Activated CD4-positive, CD25-positive, alpha-beta regulatory T cell treated with anti-CD3 and anti-CD28 coated beads, Interleukin-2, amount 50 U/mL, for 24 hours (primary cell): ENCODE measurements at places on chromosomes 1 and 21.

- ATAC-seq: no peak
Observed at GRCh38 chr1:170927955-170928840, 7.1 kb upstream of the MROH9 start.

- no peak for ATAC-seq
Observed at GRCh38 chr1:55827350-55827749, 612.2 kb upstream of the USP24 start.

GRCh38 chr1:55321942-55322341 lies 106.8 kb upstream of the USP24 start:
- no peak for ATAC-seq

- ATAC-seq: no peak
Observed at GRCh38 chr1:5947978-5948680, 44.1 kb downstream of the NPHP4 start.

DNA sequence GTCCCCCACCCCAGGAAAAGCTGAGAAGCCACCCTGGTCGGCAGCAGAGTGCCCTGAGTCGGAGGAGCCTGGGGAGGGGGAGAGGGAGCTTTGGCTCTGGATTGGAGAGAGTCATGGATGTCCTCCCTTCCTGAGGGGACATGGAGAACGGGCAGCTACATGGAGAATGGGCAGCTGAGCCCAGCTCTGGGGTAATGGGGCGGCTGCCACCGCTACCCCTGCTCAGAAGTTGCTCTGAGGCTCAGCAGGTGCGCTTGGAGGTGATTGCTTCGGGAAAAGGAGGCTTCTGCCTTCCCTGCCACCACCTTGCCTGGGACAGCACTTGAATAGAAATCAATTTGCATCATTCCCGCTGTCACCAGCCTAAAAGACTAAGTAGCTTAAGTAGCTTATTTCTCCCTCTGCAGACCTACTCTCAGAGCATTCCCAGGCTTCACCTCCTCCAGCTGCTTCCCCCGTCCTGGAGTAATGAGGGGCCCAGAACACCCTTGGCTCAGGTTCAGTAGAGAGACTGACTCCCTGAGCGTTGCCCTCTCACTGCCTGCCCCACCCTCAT lies 8.3 kb downstream of the DISP3 start:
- ATAC-seq: no peak

DNA sequence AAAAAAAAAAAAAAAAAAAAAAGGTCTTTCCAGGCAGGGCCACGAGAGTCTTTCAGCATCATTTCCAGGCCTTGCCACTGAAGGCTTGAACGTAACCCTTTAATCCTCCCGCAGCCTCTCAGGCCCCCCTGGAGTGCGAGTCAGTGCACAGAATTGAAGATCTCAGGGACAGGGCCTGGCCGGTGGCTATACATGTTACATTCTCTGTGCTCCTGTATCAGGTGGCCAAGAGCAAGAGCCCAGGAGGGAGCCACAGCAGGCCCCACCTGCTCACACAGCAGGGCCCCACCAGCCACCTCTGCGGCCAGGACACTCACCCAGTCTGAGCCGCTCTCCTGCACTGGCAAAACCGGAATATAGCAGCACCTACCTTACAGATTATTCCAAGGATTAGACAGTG lies 34.1 kb upstream of the SLC25A33 start:
- no peak for ATAC-seq

DNA sequence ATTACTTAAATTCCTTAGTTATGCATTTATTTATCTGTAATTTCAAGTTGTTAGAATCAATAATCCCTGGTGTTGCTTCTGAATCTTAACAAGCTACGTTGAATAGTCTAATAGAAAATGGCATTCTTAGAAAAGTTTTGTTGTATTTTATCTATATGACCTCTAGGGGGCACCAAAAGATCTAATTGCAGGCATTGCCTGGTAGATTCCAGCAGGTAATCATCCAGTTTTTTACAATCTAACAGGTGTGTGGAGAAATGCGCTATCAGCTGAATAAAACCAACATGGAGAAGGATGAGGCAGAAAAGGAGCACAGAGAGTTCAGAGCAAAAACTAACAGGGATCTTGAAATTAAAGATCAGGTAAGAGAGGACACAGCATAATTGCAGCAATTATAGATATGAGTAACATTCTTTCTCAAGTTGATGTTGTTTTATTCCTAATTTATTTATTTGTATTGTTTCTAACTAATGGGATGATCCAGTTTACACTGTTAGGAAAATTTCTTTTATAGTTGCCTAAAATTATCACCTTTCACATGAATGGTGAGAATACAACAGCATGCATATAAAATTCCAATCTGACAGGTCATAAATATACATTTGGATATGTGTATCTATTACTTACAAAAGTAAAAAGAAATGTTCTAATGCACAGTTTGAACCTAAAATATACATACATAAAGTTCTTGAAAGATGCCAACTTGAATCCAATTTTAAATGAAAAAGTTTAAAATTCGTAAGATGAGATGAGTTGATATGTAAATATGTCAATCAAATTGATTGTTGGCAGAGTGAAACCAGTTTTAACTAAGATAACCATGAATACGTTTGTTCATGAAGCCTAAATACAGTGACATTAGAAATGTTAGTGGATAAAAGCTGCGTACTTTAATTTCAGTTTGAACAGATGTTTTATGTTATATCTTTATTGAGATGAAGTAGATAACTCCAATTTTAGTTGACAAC lies 88.4 kb downstream of the SDCCAG8 start:
- ATAC-seq: no peak

DNA sequence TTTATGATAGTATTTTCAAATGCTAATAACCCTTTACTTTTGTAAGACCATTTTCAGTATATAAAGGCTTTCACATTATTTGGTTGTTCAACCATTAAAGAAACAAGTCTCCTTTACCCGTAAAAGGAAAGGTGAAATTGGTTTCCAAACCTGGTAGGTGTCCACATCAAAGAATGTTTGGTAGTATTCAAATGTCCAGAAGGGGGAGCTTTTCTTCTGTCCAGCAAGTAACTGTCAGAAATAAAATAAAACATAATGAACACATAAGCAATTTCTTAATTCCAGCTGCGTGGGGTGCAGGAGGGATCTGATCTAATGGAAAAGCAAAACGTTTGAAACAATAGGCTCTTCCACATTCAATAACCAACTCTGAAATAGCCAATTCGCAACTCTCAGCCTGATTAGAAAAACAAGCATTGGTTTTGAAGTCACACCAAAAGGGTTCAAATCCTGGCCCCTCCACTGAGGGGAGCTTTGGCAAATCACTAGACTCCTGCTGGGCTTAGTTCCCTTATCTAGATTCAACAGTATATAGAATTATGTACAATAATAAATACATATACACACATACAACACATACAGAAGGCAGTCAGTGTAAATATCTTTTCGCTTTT lies 11.0 kb downstream of the YIPF1 start:
- no peak for ATAC-seq

GRCh38 chr1:17065666-17066065 lies 11.8 kb upstream of the SDHB start:
- ATAC-seq: no peak

DNA sequence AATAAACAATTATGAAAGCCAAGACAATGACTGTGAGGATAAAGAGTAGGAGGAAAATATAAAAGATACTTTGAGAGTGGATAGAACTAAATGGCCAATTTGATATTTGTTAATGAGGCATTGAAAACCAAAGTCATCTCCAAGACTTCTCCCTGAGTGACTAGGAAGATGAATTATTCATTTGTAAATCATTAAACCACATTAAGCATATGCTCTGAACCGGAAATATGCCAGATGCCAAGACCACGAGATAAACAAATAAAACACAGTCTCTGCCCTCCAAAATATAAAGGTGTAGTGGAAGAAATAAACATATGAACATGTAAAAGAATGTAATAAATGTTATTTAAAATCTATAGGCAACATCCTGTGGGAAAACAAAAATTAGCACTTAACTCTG lies 78.8 kb downstream of the MRPL39 start:
- ATAC-seq: no peak

- ATAC-seq: no peak
Observed at GRCh38 chr1:209646558-209646957, 5.7 kb downstream of the LAMB3 start.

DNA sequence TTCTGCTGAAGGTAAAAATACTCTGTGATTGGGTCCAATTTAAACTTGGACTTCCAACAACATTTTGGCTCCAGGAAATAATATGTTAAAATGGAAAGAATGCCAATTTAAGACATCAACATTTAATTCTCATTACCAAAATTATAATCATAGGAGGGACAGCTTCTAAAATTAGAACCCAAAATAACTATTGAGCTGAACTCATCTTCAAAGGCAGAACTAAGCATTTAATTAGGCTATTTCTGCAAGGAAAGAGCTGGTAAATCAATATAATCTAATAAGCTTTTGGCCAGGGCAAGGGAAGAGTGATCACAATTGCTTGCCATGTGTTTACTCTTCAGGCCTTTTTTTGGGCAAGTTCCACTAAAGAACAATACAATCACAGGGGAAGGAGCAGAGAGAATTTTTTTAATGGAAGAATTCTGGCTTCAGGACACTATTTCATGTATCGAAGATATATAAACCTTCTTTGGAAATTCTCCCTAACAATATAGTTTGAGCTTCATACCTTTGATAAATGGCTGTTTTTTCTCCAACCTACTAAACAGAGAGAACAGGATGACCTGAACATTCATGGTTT lies 133.1 kb upstream of the PTBP2 start:
- ATAC-seq: no peak

DNA sequence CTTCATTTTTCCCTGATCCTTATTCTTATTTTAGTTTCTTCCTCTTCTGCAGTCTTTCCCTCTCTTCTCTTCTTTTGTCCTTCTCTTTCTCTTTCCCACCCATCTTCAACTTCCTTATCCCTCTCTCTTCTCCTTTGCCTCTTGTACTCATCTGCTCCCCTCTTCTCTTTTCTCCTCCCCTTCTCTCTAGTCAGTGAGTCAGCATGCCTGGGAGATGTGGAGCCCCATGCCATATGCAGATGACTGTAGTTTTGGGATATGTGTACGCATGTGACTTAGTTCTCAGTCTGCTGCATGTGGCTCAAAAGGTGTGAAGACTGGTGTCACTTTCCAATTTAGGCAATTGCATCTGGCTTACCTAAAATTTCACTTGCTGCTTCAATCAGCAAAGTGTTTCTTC lies 10.4 kb downstream of the DNAJC6 start:
- ATAC-seq: no peak

- no peak for ATAC-seq
Observed at GRCh38 chr1:59733443-59734141, 81.2 kb upstream of the HOOK1 start.

DNA sequence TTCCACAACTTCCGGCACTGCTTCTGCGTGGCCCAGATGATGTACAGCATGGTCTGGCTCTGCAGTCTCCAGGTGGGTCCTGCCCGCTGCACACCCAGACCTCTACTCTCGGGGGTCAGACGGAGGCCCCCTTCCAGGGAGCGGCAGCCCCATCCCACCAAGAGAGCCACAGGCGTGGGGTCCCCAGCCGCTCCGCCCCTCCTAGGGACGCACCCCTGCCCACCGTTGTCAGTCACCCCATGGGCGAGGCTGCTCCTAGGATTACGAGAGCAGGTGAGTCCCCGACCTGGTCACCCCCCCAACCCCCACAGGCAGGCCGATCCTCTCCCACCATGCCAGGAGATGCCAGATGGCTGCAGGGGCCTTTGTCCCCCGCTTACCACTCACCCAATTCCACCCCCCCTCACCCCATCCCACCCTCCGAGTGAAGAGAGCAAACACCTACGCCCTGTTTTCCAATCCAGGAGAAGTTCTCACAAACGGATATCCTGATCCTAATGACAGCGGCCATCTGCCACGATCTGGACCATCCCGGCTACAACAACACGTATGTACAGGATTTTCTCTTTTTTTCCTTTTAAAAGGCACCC lies 107.0 kb downstream of the PDE9A start:
- no peak for ATAC-seq

GRCh38 chr1:248924696-248925532 lies 18.9 kb downstream of the PGBD2 start:
- no peak for ATAC-seq

DNA sequence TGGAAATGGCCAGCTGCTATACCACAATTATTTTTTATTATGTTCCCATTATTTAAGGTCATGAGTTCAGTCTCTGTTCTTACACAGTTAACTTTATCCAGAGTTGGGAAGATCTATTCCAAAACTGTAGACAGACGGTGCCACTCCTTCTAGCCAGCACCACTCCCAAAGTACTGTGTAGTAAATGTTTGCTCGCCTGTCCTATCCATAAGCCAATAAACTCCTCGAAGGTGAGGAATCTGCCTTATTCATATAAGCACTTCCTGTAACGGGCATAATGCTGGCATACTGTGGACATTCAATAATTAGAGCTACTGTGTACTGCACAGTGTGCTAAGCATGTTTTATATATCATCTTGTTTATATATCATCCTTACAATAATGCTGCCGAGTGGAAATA lies 26.1 kb upstream of the STMN1 start:
- ATAC-seq: no peak

DNA sequence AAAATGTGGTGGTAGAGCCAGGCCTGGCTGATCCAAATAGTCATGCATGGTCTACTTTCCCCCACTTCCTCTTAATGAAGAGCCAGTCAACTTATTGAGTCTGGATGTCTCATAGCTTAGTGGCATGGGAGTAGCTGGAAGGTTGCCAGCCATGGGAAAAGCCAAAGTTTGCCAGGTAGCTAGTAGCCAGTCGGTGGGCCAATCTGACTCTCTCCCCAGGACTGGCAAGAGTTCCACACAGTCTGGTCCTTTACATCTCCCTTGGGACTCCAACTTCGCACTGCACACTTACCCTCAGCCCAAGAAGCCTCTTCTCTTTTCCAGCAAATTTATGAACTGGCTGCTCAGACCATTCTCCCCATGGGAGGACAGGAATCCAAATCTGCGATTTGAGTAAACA lies 8.3 kb downstream of the WARS2 start:
- ATAC-seq: no peak

DNA sequence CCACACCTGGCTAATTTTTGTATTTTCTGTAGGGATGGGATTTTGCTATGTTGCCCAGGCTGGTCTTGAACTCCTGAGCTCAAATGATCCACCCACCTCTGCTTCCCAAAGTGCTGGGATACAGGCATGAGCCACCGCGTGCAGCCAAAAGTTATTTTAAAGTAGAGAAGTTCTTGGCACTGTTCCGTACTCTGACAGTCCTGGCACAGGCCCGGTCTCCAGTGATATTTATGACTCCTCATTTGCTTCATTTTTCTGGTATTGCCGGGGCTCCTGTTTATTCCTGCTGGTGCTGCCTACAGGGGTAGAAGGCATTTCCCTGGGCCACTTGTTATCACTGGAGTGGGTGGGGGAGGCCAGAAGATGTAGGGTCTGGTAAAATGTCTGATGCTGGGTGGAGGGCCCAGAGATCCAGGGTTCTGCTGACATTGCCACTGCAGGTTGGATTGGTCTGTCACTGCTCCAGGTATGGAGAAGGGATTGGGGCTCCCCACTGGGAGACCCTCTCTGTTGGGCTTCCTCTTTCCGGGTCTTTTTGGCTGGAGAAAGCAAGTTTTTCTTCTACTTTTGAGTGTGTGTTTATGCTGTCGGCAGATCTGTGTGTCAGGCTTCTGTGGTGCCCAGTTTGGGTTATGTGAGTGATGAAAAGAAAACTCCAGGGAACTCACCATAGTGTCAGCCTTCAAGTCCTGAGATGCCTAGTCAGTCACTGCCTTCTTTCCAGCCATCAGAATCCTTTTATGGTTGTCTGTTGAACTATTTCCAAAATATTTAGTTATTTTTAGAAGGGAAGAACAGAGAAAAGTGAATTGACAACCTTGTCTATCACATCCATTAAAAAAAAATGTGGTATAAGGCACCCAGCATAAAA lies 4.5 kb downstream of the MROH7 start:
- ATAC-seq: no peak

GRCh38 chr1:194004146-194004545 lies 817.7 kb upstream of the B3GALT2 start:
- ATAC-seq: no peak
